ENCODE measurements at places on chromosomes 11 and 22.

DNA sequence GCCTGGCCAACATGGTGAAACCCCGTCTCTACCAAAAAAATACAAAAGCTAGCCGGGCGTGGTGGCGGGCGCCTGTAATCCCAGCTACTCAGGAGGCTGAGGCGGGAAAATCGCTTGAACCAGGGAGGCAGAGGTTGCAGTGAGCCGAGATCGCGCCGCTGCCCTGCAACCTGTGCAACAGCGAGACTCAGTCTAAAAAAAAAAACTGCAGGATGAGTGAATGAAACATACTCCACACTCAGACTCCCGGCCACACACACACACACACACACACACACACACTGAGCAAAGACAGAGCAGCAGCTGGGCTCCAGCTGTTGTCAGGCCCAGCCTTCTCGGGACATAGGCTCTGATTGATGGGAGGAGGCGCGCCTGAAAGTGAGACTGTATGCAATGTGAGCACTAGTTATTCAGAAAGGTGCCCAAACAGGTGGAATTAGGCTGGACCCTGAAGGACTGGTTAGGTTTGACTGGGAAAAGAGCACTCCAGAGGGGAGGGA, 1.5 kb upstream of the PLEKHA7 start:
- no peak for DNase-seq

DNA sequence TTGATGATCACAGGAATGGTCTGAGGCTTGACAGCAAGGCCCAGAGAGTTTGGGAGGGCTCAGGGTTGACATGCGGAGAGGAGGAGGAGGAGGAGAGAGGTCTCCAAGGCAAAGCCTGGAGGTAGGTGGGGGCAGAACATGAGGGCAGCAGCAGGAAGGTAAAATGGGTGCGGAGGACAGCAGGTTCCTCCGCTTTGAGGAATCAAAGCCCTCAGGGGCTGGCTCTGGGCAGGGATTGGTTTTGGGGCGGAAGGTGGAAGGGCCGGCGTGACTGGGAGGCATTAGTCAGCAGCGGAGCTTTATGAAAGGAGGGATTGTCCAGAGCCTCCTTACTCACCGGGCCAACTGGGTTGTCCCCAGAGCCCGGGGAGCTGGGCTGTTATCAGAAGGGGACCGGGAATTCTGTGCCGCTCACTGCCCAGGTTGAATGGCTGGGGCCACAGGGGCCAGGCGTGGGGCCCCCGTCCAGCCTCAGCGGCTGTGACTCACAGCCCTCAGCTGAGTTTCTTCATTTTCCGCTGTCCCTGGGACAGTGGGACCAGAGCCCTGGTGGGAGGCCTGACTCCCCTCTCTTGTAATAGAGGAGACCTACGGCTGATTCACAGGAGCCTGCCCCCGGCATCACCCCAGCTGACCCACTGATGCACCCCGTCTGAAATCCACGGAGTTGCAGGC, 36.2 kb downstream of the LIF start:
- no peak for DNase-seq

DNA sequence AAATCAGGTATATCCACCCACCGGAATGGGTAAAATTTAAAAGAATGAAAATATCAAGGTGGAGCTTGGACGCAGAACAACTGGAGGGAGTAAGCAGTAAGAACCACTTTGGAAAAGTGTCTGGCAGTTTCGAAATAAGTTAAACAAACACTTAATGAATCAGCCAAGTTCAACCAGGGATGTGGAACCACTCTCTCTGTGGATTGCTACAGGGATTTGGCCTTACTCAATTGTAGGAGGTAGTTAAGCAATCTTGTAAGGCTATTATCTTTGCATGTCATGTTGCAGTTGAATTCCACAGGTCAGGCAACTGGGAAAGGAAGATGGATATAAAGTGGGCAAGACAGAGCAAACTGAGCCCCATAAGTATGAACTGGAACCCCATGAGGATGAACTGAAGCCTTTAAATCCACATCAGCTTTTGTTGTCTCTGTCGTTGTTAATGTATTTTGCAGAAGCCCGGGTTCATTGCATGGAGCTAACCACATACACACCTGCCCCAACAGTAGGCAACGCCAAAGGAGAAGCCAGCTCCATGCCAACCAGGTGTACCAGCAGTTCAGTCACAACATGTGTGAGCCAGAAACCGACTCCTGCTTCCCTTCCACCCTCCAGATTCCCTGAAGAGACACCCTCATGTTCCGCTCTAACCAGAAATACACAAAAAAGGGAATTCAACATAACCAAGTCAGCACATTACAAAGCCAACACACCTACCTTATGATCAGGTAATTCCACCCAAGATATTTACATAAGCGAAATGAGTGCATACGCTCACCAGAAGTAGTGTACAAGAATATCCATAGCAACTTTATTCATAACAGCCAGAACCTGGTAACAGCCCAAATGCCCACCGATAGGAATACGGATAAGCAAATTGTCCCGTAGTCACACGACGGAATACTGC, 8.0 kb upstream of the SLC43A3 start:
- DNase-seq: no peak

DNA sequence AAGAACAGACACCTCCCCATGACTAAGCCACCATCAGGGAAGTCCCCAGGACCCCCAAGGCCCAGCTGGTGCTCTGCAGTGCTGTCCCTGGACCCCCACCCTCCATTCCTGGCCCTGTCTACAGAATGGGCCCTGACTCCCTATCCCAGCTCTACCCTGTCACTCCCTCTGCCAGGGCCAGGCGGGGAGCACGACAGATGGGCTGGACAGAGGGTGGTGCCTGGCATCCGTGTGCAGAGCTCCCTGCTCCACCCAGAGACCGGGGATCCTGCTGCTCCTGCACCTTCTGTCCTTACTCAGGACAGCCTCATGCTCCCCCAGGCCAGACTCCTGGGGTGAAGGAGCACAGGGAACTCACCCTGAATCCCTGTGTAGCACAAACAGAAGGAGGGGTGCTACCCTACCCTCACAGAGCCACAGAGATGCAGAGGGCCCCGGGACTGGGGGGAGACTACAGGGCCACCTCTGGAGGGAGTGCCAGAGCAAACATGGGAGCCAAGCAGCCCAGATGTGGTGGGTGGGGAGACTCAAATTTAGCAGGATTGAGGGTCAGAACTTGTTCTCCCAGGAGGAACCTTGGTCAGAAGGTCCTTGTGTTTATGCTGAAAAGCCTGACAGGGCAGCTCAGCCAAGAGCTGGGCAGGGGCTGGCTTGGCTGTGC, 2.0 kb downstream of the ARVCF start:
- DNase-seq: no peak

GRCh38 chr22:20889904-20890540, 27.2 kb upstream of the CRKL start:
- DNase-seq: no peak

GRCh38 chr11:92533657-92534335, 309.2 kb downstream of the FAT3 start:
- no peak for DNase-seq

DNA sequence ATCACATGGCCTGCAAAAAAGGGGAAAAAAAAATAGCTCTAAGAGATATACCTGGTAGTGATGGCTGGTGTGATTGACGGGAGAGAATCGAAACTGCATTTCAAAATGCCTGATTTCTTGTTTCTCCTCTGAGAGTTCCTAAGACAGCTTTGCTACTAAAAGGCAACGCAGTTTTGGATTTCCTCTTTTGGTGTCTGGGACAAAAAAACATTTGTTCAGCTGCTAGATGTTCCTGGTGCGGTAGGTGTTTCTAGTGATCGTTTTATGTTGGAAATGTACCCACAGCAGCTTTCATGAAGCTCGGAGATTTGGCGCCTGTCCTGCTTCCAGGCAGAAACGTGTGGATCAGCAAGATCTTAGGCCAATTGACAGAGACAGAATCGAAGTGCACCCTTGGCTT, 18.1 kb downstream of the P2RX3 start:
- no peak for DNase-seq

DNA sequence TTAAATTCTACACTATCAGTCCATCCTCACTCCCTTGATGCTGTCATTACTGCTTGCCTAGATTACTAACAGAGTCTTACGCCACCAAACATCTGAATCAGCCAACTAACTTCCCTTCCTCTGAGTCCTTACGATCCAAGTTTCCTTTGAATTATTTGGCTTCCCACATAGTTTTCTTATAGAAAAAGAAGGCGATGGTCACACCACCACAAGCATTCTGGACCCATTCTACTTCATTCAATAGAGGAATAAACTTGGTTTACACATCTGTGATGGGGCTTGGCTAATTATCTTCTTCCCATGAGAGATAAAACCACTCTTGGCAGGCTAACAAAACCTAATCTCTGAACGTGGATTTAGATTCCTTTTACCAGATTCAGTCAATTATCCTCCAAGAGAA, 35.0 kb downstream of the INTS4 start:
- no peak for DNase-seq

All from activated CD4-positive, CD25-positive, alpha-beta regulatory T cell treated with anti-CD3 and anti-CD28 coated beads, Interleukin-2, amount 50 U/mL, for 16 hours (primary cell).